ENCODE measurements at places on chromosomes 7 and 10.

- DNase-seq: no peak
These were observed 3.8 kb downstream of the NEURL1 start for GRCh38 chr10:103497161-103497915.

DNA sequence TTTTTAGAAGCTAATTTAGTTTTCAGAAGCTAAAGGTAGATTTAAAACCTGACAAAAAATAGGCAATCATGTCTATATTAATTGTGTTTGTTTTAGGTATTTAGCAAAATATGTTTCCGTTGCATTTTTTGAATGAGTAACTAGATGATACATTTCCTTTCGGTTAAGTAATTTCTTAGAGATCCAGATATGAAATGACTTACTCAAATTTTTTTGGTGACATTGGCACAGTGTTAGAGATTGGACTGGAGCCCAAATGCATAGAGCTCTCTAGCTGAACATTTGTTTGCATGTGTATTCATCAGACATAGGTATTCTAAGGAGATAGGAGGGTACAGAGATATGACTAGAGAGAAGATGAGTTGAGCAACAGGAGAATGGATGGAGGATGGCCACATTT is 1.9 kb downstream of the BUB3 start:
- DNase-seq: no peak

DNA sequence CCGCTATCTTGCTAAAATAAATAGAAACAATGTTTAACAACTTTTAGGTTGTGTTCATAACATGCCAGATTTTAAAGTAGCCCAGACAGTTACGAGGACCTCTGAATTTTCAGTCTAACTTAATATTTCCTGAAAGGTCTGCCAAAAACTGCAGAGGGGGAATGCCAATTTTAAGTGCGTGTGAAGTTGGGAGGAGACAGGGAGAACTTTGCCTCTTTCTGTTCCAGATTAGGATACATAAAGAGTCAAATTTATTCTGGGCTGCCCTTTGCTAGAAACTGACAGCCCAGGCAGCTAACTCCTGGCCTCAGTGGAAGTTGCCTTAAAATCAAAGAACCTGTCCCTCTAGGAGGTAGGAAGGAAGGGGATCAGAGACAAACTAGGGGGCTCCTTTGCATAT is 52.3 kb upstream of the PIP4K2A start:
- no peak for DNase-seq

DNA sequence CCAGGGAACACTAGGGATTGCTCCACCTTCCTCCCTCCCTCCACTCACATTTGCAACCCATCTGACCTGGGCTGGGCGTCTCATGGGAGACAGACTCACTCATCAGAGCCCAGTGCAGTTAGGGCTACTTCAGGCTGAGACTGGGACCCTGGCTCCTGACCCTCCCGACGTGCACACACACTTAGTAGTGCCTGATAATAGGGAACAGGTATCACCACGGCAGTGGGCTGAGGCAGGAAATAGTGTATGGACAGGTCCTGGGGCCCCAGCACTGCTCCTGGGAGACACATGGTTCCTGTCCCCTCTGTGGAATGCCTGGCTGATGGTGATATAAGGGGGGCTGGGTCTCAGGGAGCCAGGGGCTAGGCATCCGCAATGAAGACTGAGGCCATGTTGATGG is 14.3 kb downstream of the AQP1 start:
- no peak for DNase-seq

GRCh38 chr7:90384433-90384832 is 18.8 kb upstream of the CLDN12 start:
- DNase-seq: no peak

DNA sequence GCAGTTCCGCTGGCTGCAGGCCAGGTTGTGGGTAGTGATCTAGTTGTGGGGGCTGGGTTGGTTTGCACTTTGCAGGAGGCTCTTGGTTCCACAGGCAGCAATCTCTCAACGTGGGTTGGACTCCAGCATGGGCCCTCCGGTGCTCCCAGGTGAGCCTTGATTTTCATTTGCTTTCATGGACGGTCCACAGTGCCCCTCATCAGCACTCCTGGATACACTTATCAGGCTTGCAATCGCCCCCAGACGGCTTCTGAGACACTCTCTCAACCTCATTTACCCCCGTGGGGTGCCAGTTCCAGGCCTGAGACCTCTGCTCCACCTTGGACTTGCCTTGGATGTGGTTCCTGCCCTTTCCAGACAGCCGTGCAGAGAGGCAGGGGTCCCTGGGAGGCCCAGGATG is 31.3 kb upstream of the ZNF273 start:
- DNase-seq: no peak

- no peak for DNase-seq
These were observed 473.5 kb downstream of the AUTS2 start for GRCh38 chr7:70071766-70072165.

- no peak for DNase-seq
These were observed 35.5 kb downstream of the FRMPD2 start for GRCh38 chr10:48238826-48239520.

DNA sequence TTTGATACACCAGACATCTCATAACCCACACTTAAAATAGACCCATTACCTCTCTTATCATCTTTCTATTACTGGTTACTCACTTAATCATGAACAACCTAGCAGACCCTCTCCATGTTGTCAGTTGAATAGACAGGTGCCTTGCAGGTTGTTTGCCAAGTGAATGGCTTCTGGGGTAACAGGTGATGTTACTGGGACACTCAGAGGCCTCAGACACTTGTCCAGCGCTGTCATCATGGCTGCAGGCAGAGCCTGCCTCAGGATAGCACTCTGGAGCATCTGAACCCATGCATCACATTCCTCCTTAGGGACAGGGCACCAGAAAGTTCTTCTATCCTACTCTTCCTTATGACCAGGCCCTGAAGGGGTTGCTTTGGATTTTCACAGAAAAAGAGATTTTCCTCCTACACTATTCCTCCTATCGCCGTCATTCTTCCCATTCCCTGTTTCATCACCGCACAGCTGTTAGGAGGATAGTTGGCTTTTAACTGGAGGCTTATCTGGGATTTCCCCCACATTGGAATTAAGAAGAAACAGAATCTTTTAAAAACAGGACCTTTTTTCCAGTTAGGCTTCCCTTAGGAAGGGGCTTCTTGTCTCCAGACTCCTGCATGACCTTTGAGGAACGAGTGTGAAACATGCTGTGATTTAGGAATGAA is 182.1 kb downstream of the VTI1A start:
- DNase-seq: no peak

- DNase-seq: no peak
These were observed 10.8 kb downstream of the ANTXRL start for GRCh38 chr10:46297406-46298204.

DNA sequence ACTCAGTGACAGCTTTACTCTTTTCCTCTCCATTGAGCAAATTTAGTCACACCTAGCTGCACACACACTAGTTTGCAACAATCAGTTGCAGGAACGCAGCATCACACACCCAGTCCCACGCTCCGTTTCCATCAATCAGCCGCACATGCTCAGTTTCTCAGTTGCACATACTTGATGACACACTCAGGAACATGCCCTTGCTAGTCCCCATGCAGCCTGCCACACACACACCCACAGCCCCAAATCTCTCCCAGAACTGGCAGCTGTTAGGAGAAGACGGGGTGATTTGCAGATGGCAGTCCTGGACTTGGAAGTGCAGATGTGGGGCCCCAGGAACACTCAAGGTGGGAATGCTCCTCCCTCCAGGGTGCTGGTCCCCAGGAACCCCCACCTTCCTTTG is 7.7 kb downstream of the LBX1 start:
- DNase-seq: no peak

DNA sequence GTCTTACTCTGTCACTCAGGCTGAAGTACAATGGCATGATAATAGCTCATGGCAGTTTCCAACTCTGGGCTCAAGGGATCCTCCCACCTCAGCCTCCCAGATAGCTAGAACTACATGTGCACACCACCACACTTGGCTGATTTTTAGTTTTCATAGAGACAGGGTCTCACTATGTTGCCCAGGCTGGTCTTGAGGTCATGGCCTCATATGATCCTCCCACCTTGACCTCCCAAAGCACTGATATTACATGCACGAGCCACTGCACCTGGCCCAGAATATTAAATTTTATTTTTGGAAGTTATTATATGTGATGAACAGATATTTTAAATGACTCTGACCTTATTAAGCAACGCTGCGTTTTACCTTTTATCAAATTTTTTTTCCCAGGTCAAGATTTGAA is 94.4 kb downstream of the PODXL start:
- DNase-seq: no peak

- DNase-seq: no peak
These were observed 1177.4 kb downstream of the SORCS1 start for GRCh38 chr10:105986912-105987635.

DNA sequence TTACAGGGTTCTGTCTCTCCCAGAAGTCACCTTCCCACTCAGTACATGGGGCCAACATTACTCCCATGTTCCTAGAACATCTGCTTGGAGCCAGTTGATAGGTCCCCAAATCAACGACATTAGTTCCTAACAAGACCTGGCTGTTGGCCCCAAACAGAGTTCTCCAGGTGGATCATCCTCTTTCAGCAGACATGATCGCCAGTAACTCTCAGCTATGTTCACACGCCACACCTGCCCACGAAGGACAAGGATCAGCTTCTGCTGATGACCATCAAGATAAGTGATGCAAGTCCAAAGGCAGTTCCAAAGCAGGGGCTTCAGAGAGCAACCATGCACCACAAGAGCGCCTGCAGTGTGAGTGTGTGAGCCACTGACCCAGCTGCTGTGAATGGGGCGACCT is 11.0 kb downstream of the ZNF777 start:
- no peak for DNase-seq

DNA sequence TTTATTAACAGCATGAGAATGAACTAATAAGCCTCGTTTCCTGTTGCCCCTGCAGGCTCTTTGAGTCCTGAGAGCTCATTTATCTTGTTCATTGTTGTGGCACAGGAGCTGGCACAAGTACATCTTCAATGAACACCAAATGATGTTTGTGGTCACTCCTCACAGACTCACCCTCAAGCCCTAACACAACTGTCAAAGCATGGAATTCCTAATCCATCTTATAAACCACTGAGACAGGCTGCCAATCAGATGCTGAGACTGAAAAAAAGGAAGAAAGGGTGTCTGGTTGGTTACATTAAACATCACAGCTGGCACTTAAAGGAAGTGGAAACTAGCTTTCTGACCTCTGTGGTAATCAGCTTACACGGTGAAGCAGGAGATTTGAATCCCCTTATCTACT is 7.7 kb upstream of the CCDC172 start:
- DNase-seq: no peak

GRCh38 chr7:104643587-104644217 is 315.3 kb downstream of the LHFPL3 start:
- no peak for DNase-seq

GRCh38 chr10:110563132-110563531 is 4.4 kb upstream of the SMC3 start:
- no peak for DNase-seq

GRCh38 chr7:92889081-92889480 is 52.7 kb upstream of the CDK6 start:
- no peak for DNase-seq

DNA sequence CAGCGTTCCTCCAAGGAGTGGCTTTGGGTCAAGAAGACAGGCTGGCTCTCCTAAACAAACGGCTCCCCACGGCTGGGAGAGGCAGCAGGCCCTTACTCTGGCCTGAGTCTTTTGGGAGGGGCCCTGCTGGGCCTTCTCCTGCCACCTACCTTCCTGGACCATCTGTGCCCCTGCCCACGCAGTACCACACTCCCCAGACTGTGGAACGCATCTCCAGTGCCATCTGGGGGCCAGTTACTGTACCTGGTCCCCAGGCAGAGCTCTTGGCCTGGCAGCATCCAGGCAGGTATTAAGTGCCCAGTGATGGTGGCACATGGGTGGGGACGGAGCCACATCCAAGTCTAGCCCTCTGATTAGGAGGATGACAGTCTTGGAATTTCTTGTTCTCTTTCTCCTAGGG is 14.4 kb downstream of the ALKBH4 start:
- DNase-seq: no peak
